ENCODE measurements at places on chromosomes 7 and 10. TPM values are rescaled to one million over a fixed set of nuclear protein-coding genes. Genes with fewer than 3 reads are reported as not detected.

The PLEKHA1 gene
- 39.3 TPM for total RNA-seq

The DYNC1I1 gene
- 6.6 TPM for total RNA-seq

The DOCK4 gene
- 18.9 TPM for total RNA-seq

The ADIRF gene
- 103 TPM for total RNA-seq

The CALML5 gene
- not detected for total RNA-seq

The ZNF273 gene
- total RNA-seq, result 15.2 TPM

The MARVELD1 gene
- 6.0 TPM for total RNA-seq

The SCRN1 gene
- total RNA-seq, result 30.0 TPM

The CPA2 gene
- not detected for total RNA-seq

The SUN3 gene
- not detected for total RNA-seq

The C10orf62 gene
- total RNA-seq, result 1.0 TPM

GRCh38 chr10:92381543-92381954 is 90.6 kb downstream of the MARCHF5 start:
- H3K4me3 ChIP-seq, result no peak overlapping the region
- no peaks in the 10 kb centered on the region for H3K36me3 ChIP-seq
- no peak overlapping the region for H3K27ac ChIP-seq
- H3K4me1 ChIP-seq, result no peaks in the 10 kb centered on the region
- no peak for DNase-seq

DNA sequence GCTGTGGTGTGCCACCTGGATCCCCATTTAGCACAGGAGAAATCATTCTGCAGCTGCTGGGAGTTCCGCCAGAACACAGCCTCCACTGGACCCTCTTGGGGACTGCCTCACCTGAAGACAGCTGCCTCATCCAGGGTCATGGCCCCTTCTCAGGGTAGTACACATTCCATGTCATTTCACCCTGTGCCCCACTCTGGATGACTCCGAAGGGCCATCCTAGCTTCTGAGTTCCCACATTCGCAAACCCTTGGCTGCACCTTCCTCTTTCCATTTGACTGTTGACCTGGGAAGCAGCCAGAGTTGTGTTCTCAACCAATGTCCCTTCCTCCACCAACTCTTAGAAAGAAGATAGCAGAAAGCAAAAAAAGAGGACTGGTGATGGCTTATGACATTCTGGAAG is 125.6 kb upstream of the TBX20 start:
- no peaks in the 10 kb centered on the region for H3K36me3 ChIP-seq
- no peaks in the 10 kb centered on the region for H3K27me3 ChIP-seq
- H3K27ac ChIP-seq, result no peak overlapping the region
- no peaks in the 10 kb centered on the region for H3K4me1 ChIP-seq
- H3K4me3 ChIP-seq, result no peak overlapping the region

- H3K4me1 ChIP-seq, result no peaks in the 10 kb centered on the region
- no peak for DNase-seq
- H3K27me3 ChIP-seq, result no peaks in the 10 kb centered on the region
- no peaks in the 10 kb centered on the region for H3K36me3 ChIP-seq
These were observed 116.3 kb upstream of the RET start for GRCh38 chr10:42960491-42960990.

DNA sequence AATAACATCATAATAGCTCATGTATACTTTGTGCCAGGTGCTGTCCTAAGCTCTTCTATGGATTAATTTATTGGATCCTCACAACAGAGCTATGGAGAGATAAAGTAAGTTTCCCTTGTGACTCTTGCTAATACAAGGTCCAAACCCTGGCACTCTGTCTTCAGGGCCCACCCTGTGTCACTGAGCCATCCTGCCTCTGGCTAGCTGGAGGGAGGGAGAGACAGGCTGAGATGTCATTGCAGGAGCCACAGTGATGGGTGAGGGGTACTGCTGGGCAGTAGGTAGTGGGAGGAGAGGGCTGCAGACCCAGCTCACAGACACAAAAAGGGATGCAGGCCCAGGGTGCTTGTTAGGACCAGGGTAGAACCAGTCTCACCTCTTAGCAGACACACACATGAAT is 16.9 kb downstream of the GCK start:
- no peak overlapping the region for H3K4me3 ChIP-seq
- no peaks in the 10 kb centered on the region for H3K4me1 ChIP-seq
- H3K27ac ChIP-seq, result no peak overlapping the region
- no peaks in the 10 kb centered on the region for H3K27me3 ChIP-seq
- H3K36me3 ChIP-seq, result no peaks in the 10 kb centered on the region
- DNase-seq, result no peak

DNA sequence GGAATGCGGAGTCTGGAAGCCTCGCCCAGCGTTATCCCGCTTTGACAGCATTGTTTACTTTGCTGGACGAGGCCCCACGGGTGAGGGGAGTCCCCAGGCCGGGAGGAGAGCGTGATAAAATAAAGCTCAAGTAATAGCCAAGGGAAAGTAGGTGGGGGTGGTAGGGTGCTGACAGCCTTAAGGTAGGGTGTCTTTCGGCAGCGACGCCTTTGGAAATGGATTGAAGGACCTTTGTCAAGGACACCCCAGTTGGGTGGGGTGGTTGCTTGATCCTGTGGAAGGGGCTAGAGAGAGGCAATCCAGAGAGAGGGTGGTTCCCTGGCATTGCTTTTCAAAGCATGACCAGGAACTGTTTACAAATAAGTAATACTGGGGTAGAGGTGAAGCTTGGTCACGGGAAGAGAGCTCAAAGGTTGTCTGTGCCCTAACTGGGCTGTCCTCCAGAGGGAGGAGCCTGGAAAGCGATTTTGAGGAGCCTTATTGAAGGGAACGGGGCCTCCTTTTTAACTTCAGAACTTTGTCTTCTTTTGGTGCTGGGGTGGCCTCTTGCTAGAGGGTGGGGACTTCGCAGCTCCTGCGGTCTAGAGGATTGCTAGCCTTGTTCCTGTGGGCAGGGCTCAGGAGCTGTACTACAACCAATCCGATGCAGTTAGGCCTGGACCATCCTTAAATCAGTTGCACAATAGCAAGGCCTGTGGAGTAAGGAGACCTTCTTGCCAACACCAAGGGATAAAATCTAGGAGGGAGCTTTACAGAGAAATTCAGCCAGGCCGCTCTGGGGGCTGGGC is 1.3 kb downstream of the EIF4EBP2 start:
- peak overlapping the region; percentile 96 for H3K4me3 ChIP-seq
- no peaks in the 10 kb centered on the region for H3K36me3 ChIP-seq
- no peaks in the 10 kb centered on the region for H3K27me3 ChIP-seq
- H3K27ac ChIP-seq, result peak overlapping the region; percentile 98
- H3K4me1 ChIP-seq, result peaks cover 25% of the 10 kb centered on the region

GRCh38 chr7:69864822-69865221 is 266.5 kb downstream of the AUTS2 start:
- no peaks in the 10 kb centered on the region for H3K27me3 ChIP-seq
- H3K4me3 ChIP-seq, result no peak overlapping the region
- DNase-seq, result no peak
- H3K36me3 ChIP-seq, result no peaks in the 10 kb centered on the region

DNA sequence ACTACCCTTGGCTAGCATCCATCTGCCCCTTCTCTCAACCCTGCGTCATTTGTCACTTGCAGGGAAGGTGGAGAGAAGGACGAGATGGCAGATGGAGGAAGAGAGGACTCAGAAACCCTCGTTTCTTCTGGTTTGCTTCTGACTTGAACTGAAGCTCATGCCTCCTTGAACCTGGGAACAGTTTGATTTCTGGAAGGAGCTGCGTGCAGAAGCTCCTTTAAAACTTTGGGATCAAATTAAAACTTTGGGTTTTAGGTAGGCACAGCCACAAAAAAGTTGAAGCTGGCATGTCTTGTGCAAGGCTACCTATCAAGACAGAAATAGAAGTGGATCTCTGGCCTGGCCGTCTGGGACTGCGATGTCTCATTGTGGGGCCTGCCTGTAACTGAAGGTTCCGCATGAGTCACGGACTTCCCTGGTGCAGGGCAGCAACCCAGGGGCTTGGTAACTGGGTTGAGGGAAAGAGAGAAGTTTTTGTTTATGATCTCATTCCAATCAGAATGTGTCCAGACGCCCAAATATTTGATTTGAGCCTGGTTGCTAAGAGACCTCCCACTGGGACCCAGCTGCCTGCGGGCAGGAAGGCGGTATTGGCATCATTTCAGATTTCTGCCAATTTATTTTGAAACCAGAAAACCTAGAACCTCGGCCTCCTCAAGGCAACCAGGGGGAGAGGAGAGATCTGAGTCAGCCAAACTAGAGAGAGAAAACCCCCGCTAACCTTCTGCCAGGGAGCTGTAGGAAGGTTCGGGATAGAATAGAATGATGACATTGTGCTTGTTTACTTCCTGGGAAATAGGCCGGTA is 15.8 kb upstream of the CAMK1D start:
- H3K27ac ChIP-seq, result no peak overlapping the region
- no peaks in the 10 kb centered on the region for H3K4me1 ChIP-seq
- H3K36me3 ChIP-seq, result no peaks in the 10 kb centered on the region

DNA sequence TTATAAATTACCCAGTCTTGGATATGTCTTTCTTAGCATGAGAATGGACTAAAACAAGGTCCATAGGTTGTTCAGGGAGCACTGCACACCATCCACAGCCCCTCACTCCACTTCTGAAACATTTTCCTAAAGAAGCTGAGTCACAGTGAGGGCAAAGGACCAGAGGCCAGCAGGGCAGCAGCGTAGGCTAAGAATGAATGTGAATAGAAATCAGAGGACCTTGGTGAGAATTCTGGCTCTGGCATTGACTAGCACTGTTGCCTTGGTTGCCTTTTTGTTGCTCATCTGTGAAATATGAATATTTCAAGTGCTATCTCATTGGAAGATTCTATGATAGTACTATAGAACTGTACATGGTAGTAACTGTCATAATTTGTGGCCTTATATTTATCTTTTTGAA is 41.7 kb upstream of the TOMM7 start:
- H3K36me3 ChIP-seq, result no peaks in the 10 kb centered on the region
- H3K27ac ChIP-seq, result no peak overlapping the region
- no peak overlapping the region for H3K4me3 ChIP-seq
- DNase-seq, result no peak
- H3K4me1 ChIP-seq, result peaks cover 6% of the 10 kb centered on the region
- H3K27me3 ChIP-seq, result no peaks in the 10 kb centered on the region

- no peaks in the 10 kb centered on the region for H3K36me3 ChIP-seq
- no peak overlapping the region for H3K4me3 ChIP-seq
- H3K4me1 ChIP-seq, result no peaks in the 10 kb centered on the region
- H3K27me3 ChIP-seq, result no peaks in the 10 kb centered on the region
- H3K27ac ChIP-seq, result no peak overlapping the region
These were observed 655.6 kb downstream of the LRMDA start for GRCh38 chr10:76086761-76087639.

GRCh38 chr7:88759230-88760135 is at the start of gene ZNF804B:
ZNF804B (plus strand) TSS chr7:88759700; CDS start chr7:88759977, 277 bp downstream.
- H3K4me1 ChIP-seq, result no peaks in the 10 kb centered on the region
- peak; percentile 82 for DNase-seq
- peak within 1 kb of the TSS; percentile 81 for H3K27ac ChIP-seq
- no peaks in the 10 kb centered on the region for H3K36me3 ChIP-seq
- H3K27me3 ChIP-seq, result no peaks in the 10 kb centered on the region

GRCh38 chr10:119652361-119652730 is 1.2 kb downstream of the BAG3 start:
- H3K4me3 ChIP-seq, result peak overlapping the region; percentile 83
- no peaks in the 10 kb centered on the region for H3K36me3 ChIP-seq
- peak; percentile 40 for DNase-seq
- peak overlapping the region; percentile 99 for H3K27ac ChIP-seq

DNA sequence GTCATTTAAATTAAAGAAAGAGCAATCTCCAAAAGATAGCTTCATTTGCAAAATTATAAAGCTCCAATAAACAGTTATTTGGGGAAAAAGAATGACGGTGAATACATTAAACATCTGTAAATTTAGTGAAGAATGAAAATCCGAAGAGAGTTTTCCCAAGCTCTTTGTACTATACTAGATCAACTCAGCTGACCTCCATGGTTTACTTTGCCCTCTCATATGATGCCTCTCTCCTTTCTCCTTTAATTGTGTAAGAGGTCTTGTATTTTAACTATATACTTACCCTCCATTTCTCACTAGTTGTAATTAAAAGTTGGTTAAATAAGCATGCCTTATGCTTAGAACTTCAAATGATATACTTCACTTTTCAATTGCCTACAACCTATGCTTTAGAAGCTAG is 125.8 kb downstream of the CACNA2D1 start:
- no peak for DNase-seq
- no peak overlapping the region for H3K4me3 ChIP-seq
- peaks cover 21% of the 10 kb centered on the region for H3K4me1 ChIP-seq
- no peak overlapping the region for H3K27ac ChIP-seq

GRCh38 chr7:144903201-144903600 is 67.3 kb upstream of the TPK1 start:
- no peaks in the 10 kb centered on the region for H3K4me1 ChIP-seq
- no peak overlapping the region for H3K27ac ChIP-seq
- no peak for DNase-seq
- H3K36me3 ChIP-seq, result no peaks in the 10 kb centered on the region
- no peaks in the 10 kb centered on the region for H3K27me3 ChIP-seq

GRCh38 chr7:21071561-21072501 is 285.1 kb upstream of the SP8 start:
- no peaks in the 10 kb centered on the region for H3K27me3 ChIP-seq
- H3K36me3 ChIP-seq, result no peaks in the 10 kb centered on the region
- H3K4me3 ChIP-seq, result no peak overlapping the region
- no peaks in the 10 kb centered on the region for H3K4me1 ChIP-seq
- no peak for DNase-seq

DNA sequence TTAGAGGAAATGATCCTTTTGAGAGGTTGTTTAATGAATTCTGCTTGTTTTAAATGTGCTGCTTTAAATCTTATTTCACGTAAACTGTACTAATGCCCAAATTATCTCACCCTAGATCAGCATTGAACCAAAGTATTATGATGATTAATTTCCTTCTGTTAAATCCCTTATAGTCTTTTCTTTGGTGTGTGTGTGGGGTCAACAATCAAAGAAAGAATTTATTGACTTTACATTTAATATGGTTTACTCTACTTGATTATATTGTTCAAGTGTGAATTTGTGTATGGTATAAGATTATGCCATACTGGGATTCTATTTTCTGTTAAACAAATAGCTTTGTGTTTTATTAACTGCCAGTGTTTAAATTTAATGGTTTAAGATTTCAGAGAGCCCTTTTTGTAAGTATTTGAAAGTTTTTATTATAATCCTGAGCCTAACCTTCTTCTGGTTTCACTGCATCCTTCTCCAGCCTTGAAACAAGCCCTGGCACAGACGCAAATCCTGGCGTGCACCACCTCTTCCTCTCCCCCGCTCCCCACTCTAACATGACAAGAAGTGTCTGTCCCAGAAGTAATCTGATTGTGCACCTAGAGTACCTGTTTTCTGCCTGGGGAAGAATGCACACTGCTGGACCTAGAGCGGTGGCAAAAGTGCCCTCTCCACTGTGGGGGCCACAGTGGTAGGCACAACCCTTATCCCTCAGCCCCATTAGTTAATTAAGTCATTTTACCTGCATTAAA is 70.6 kb downstream of the KAT6B start:
- DNase-seq, result peak; percentile 50
- H3K4me3 ChIP-seq, result no peak overlapping the region
- no peaks in the 10 kb centered on the region for H3K27me3 ChIP-seq
- H3K4me1 ChIP-seq, result peaks cover 27% of the 10 kb centered on the region
- H3K36me3 ChIP-seq, result no peaks in the 10 kb centered on the region
- H3K27ac ChIP-seq, result no peak overlapping the region

Measured in thyroid gland (tissue), 4 donors.